ENCODE measurements at places on chromosomes 1 and 21.

DNA sequence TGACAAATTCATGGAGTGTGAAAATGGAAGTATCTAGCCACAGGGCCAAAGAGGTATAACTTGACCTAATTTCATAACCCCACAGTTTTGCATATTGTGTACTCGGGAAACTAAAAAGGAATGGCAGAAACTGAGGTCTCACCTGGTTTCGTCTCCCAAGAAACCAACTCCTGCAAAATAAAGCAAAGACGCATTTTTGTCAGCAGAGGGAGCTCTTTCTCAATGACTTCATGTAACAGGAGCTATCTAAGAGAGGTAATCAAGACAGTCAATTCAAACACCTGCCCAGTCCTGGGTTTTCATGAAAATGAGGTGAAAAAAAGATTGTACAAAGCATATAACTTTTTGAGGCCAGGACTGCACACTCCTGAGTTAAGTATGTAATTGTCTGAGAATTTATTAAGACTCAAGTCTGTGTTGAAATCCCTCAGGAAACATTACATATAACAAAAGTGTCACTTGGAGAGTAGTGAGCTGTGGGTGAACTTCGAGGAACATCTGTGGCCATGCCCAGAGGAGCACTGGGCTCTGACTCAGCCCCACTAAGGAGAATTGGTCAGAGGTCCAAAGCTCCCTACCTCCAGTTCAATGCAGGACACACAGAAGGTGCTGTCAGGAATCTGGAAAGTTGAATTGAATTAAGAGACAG lies 17.6 kb downstream of the FCRL4 start:
- peak; percentile 86 for DNase-seq

GRCh38 chr21:25513810-25514209 lies 93.5 kb downstream of the MRPL39 start:
- no peak for DNase-seq

DNA sequence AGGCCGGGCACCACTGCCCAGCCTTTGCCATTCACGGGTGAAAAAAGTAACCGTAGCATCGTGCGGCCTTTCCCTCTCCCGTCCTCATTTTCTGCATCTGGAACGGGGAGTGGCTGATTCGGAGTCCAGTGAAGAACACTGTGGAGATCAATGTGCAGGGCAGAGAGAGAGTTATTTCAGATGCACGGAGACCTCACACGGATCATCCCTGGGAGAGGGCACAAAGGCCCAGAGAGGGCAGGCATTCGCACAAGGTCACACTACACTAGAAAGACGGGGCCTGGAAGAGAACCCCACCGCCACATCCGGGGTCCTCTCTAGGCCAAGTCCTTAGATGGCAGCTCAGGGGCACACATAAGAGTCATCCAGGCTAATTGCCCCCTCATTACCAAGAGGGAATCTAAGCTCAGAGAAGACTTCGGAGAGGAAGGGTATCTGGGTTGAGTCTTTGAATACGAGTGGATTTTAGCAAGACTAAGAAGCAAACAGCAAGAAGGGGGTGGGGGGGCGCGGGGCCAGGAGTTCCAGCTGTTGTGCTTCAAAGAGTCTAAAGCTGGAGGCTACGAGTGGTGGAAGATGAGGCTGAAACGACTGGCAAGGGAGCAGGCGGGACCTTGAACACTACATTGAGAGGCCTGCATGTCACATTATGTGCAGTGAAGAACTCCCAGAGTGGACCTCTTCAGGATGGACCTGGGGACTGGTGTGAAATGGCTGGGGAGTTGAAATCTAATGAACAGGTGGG lies 857 bp downstream of the GPX7 start:
- peak; percentile 61 for DNase-seq

DNA sequence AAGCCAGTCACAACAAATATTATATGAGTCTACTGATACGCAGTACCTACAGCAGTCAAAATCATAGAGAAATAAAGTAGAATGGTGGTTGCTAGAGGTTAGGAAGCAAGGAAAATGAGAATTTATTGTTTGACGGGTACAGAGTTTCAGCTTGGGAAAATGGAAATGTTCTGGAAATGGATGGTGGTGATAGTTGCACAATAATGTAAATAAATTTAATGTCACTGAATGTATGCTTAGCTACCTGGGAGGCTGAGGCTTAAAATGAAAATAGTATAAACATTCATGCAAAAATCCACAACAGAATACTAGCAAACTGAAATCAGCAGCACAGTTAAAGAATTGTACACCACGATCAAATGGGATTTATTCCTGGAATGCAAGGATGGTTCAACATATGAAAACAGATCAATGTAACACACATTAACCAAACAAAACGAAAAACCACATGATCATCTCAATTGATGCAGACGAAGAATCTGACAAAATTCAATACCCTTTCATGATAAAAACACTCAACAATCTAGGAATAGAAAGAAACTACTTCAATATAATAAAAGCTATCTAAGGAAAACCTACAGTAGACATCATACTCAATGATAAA lies 10.7 kb downstream of the TUT4 start:
- DNase-seq = no peak

DNA sequence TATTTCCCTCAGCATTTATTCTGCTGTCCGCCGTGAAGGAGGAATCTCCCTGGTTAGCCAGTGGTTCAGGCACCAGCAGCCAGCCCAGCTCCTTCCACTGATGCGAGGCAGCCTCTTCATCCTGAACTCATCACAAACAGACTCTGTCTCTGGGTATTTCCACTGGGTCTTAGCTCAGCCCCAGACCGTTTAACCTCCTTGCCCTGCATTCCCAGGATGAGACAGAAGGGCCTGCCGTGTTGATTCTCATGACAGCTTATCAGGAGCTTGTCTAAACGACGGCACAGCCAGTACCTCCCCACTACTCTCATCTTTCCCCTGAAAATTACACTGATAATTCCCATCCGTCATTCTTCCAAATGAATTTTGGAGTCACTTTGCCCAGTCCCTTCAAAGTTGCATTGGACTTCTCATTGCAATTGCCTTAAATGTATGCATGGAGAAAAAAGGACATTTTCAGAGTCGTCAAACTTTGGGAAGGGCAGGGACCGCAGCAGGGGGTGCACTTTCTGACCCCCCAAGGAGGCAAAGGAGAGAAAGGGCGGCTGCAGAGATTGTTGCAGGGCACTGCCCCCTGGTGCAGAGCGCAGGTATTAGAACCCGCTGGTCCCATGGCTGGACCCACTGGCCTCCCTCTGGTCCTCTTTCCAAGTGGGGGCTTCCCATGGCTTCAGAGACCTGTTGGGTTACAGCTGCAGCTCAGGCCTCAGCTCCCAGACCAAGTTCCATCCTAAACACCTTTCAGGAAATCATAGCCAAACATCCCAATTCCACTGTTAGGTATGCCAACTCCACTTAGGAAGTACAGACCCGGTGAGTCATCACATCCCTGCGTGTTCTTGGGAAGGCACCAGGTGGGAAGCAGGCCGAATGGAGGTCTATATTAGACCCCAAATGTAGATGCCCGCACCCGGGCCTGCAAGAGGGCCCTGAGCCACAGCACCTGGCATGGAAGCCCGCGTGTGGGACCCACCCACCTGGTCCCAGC lies 3.7 kb upstream of the MEGF6 start:
- DNase-seq = peak; percentile 50

- no peak for DNase-seq
Measured at GRCh38 chr1:167166690-167167075, 54.0 kb upstream of the POU2F1 start.

DNA sequence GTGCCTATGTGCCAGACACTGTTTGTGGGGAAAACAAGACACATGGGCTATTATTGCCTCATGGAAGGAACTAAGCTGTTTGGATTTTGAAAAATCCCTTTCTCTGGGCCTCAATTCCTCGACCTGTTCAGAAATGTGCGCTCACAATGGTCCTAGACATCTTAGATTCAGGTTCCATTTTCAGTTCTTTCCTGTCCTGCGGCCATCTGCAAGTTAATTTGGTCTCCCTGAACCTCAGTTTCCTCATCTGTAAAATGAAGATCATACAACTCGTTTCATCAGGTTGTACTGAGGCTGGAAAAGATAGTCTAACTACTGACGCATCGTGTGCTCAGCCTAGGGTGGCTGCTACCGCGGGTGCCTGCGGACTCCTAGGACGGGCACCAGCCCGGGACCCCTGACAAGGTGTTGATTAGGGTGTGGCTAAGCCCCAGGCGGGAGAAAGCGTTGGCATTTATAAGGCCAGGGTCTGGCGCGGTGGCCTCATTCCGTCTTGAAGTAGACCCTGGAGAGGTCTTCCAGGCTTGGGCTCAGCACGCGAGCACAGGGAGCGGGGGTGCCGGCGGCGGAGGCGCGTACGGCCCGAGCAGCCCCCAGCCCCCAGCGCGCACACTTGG lies 493 bp upstream of the ELOA start:
- DNase-seq = no peak

GRCh38 chr1:161013131-161013487 lies 7.8 kb downstream of the F11R start:
- DNase-seq = no peak

GRCh38 chr1:30264672-30265025 lies 458.7 kb downstream of the MATN1 start:
- DNase-seq = no peak

DNA sequence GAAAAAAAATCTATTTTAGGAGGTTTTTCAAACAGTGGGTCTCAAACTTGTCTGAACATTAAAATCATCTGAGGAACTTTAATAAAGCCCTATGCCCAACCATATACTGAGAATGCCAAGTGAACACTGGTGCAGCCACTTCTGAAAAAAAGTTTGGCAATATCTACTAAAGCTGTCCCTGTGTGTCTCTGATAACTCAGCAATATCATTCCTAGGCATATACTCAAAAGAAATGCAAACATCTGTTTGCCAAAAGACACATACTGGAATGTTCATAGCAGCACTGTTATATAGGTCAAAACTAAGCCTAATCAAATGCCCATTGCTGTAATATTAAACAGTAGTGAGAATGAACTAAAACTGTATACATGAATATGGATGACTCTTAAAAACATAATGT lies 74.2 kb upstream of the RGS4 start:
- no peak for DNase-seq

DNA sequence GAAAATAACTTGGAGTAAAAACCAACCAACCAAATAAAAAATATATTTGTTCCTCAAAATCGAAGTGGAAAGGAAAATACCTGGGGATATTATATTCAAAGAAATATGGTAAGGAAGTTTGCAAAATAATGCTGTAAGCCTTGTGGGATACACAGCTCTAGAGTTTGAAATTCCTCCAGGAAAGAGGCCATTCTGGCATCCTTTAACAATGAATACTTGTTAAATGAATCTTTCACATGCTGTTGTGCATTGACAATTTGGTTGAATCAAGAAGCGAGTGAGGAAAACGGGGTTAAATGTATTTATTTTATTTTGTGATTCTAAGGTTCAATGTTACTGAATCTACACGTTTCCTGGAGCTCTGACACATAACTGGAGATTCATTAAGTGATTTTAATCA lies 30.5 kb upstream of the NTNG1 start:
- no peak for DNase-seq

GRCh38 chr1:72636631-72637030 lies 354.3 kb upstream of the NEGR1 start:
- DNase-seq = no peak

- no peak for DNase-seq
Measured at GRCh38 chr1:66313429-66313828, 220.5 kb upstream of the SGIP1 start.

GRCh38 chr1:169452921-169453320 lies 25.6 kb upstream of the CCDC181 start:
- DNase-seq = no peak

- no peak for DNase-seq
Measured at GRCh38 chr1:188466539-188466938, 1637.8 kb downstream of the PLA2G4A start.

DNA sequence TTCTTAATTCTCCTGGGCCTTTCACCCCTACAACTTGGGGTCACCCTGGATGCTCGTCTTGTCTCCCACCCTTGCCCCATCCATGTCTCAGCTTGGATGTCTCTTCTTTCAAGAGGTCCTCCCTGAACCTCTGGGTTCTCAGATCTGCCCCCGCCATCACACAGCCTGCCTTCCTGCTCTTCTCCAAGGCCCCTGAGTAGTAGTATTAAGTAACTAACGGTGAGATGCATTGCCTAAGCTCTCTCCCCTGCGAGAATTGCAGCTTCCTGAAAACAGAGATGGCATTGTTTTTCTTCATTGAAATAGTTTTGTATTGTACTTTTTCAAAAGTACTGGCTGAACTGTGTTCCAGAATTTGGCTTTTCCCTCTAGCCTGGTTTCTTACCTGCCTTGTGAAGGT lies 16.0 kb downstream of the MIIP start:
- no peak for DNase-seq

DNA sequence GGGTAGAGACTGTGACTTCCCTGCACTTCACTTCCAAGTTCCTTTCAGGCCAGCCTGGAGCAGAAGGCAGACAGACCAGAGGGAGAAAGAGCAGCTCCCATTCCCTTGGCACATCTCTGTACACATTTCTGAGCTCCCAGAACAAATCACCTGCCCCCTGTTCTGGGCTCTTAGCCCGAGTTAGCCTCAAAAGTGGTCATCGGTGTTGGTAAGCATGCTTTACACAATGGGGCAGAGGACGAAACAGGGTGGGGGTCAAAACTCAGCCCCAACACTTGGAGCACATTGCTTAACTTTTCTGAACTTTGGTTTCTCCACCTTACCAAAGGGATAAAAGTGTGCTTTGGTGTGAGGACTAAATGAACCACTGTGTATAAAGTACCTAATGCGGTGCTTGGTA lies 98.7 kb downstream of the DAB1 start:
- DNase-seq = no peak

DNA sequence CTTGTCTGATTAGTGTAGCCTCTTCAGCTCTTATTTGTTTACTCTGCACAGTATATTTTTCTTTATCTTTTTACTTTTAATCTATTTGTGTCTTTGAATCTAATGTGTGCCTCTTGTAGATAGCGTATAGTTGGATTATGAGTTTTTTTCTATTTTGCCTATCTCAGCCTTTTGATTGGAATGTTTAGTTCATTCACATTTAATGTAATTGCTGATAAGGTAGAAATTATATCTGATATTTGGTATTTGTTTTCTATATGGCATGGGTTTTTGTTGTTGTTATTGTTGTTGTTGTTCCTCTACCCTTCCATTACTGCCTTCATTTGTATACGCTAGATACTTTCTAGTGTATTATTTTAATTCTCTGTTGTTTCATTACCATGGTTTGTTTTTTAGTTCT lies 131.7 kb upstream of the GRIK3 start:
- DNase-seq = no peak

DNA sequence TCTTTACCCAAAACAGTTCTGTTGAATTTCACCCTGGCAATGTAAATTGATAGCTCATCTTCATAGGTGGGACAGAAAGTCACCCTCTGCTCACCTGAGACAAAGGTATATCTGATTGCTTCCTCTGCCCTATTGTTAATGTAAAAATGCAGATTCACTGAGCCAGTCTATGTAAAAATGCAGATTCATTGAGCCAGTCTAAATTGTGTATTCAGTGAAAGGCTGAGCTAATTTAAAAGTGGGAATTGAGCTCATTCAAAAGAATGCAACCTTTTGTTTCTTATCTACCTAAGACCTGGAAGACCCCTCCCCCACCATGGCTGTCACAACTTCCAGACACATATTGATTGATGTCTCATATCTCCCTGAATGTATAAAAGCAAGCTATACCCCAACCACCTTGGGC lies 4.8 kb upstream of the MYSM1 start:
- DNase-seq = no peak
